Right renal pelvis (tissue), 4 donors: ENCODE measurements at places on chromosomes 5 and 9.

GRCh38 chr9:134792627-134793026, 88.0 kb upstream of the FCN2 start:
- no peak for DNase-seq

DNA sequence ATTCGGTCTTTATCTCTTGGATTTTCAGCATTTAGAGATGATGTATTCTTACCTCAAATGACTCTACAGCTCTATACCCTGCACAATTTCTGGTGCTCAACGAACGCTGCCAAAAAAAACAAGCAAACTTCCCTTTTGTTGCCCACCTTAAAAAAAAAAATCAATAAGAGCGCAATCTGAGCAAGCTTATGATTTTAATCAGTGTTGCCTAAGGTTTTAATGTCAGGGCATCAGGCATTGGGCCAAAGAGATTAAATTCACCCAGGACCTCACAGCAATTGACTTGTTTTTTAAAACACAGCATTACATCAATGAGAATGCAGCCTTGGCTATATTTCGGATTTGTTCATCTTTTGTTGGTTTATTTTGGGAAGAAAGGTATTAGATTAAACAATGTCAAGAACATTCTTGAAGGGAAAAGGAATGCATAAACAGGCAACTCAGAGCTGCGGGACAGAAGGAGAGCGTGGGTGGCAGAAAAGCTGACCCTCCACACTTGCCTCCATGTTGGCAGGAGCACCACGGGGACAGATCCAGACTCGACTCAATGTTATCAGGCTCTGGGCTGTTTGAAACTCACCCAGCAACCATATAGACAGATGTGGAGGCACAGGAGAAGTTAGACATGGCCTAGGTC, 127.5 kb upstream of the DAPK1 start:
- DNase-seq, result no peak

DNA sequence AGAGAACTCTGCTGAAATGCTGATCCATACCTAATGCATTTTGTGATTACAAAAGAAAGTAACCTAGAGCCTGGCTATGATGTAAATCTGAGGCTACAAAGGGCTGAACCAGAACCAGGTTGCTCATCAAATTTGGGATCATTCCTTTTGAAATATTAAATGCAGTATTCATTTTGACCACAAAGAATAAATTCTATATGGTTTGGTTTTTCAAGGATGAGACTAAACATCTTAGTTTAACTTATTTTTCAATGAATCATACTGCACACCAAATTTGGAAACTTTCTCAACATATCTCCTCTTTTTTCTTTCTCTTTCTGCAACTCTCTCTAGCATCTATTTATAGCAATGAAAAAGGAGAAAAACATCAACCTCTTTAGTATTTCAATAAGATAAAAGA, 46.5 kb downstream of the CEMIP2 start:
- DNase-seq, result no peak

DNA sequence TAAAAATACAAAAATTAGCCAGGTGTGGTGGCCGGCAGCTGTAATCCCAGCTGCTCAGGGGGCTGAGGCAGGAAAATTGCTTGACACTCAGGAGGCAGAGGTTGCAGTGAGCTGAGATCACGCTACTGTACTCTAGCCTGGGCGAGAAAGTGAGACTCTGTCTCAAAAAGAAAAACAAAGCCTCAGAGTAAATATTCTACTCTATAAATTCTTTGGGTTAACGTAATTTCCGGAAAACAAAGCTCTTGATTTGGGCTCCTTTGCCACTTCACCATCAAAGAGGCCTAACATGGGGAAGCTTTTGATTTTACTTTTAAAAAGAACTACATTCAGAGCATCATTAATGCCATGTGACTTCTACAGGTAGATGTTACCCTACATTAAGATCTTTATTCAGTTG, 103.1 kb downstream of the SERINC5 start:
- no peak for DNase-seq

- DNase-seq, result no peak
Measured at GRCh38 chr5:139138109-139138508, 60.1 kb downstream of the SIL1 start.

DNA sequence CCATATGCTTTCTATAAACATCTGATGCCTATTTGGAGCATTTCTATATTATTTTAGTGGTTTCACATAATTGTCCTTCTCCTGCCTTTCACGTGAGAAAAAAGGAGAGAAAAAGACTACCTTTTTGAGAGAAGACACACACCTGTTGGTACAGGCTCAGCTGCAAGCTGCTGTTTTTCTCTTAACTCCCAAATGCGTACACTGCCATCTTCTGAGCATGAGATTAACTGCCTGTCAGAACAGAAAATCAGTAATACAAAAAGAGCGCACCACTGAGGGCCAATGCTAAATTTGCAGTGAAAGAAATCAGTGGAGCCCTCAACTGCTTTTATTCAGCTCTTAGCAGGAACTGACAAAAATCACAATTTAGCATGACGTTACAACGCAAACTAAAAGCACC, 54.9 kb downstream of the WDR41 start:
- no peak for DNase-seq

GRCh38 chr5:145450286-145450885, 384.8 kb downstream of the PRELID2 start:
- no peak for DNase-seq
